Stimulated activated CD4-positive, alpha-beta T cell treated with anti-CD3 and anti-CD28 coated beads, Interleukin-4, amount 100 ng/mL, for 1 hour (primary cell): ENCODE measurements at places on chromosomes 2 and 18.

DNA sequence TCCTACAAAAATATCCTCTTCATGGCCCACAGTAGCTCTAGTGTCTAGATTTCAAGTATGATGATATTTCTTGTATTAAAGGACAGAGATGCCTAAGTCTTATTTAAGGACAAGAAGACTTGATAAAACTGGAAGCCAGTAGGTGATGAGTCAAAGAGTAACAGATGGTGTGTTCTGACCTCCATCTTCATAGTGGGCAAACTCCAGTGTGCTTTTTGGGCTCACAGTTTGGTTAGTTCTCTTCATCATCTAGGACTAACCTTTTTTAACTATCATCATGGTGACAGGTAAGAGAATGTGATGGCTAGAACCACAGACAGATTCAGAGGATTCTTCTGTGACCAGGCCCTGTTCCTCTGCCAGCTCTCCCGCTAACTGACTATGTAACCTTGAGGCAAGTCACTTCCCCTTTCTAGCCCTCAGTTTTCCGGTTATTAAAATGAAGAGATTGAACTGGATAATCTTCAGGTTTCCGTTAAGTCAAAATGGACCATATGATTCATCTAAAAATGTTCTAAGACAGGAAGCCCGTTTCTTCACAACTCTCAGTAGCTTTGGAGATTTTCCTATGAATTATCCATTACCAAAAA is 140.3 kb upstream of the RASGRP3 start:
- DNase-seq: no peak

GRCh38 chr2:2663401-2664036 is 332.4 kb upstream of the MYT1L start:
- no peak for DNase-seq

DNA sequence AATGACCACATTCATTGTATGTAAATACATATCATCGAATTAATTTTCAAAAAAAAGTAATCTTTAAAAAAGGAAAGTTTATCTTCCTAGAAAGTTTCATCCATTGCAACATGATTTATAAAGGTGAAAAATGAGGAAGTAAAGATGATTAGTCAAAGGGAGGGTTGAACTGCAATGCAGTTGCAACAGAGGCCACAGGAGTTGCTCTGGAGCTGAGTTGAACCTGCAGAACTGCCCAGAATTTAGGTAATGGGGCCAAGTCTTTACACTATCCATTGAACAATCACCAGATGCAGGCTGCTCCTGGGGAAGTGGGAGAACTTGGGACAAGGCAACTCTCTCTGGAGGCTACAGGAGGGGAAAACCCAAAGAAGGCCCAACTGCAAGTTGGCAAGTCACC is 390.7 kb downstream of the METTL4 start:
- DNase-seq: no peak

GRCh38 chr2:19111354-19111753 is 247.1 kb downstream of the OSR1 start:
- DNase-seq: no peak

- DNase-seq: peak; percentile 6
These were observed 155.1 kb upstream of the RASGRP3 start for GRCh38 chr2:33321236-33321771.

- DNase-seq: no peak
These were observed 7.5 kb upstream of the DLX2 start for GRCh38 chr2:172109988-172110811.

- DNase-seq: no peak
These were observed 163.8 kb upstream of the MEX3C start for GRCh38 chr18:51361130-51361860.

GRCh38 chr18:60873708-60874107 is 459.5 kb upstream of the CDH20 start:
- DNase-seq: no peak

DNA sequence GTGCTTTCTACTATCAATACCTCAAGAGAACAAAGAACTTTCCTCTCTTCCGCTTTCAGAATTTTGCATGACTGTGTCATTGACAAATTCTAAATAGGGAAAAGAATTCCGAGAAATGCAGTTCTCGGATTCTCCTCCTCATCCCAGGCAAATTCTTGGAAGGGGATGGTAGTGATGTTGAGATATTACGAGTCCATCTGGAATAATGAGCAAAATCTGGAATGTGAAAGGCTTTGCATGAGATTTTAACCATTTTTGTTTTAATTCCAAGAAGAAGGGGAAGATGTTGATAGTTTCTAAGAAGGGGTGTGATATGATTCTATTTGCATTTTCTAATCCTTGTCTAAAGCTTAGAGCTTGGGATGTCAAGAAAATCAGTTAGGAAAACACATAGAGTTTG is 127.1 kb upstream of the DOCK10 start:
- DNase-seq: no peak

DNA sequence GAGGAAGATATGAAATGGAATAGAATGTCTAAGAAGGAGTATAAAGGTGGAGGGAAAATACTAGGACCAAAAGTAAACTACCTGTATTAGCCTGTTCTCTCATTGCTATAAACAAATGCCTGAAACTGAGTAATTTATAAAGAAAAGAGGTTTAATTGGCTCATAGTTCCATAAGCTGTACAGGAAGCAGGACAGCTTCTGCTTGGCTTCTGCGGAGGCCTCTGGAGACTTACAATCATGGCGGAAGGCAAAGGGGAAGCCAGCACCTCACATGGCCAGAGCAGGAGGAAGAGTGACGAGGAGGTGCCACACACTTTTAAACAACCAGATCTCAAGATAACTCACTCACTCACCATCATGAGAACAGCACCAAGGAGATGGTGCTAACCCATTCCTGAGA is 32.9 kb upstream of the TMEM177 start:
- no peak for DNase-seq

DNA sequence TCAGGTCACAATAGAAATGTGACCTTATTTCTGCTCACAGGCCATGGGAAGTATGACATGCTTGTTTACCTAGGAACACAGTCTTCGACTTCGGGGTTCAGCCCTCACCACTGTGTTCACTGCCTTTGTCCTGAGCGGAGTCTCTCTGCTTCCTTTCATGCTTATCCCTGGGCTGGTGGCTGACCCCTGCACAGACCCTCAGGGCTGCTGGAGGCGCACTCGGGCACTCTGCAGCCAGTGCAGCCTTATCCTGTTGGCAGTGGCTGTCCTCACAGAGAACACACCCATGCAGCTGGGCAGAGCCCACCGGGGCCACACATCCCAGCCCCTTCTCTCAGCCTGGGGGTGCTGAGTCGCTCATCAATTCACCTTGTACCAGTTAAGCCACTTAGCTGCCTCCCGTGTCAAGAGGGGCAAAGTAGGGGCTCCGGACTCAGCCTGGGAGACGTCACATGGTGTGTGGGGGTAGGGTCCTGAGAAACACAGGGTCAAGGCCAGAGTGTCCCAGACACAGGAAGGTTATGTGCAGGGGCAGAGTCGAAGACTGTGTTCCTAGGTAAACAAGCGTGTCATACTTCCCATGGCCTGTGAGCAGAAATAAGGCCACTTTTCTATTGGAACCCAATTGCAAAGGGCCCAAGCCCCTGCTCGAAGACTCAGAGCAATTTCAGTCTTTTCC is 107.5 kb downstream of the FAM210A start:
- no peak for DNase-seq

GRCh38 chr18:9113468-9114149 is 11.1 kb downstream of the NDUFV2 start:
- DNase-seq: no peak

- DNase-seq: no peak
These were observed 241.6 kb downstream of the PIK3C3 start for GRCh38 chr18:42196651-42197050.

DNA sequence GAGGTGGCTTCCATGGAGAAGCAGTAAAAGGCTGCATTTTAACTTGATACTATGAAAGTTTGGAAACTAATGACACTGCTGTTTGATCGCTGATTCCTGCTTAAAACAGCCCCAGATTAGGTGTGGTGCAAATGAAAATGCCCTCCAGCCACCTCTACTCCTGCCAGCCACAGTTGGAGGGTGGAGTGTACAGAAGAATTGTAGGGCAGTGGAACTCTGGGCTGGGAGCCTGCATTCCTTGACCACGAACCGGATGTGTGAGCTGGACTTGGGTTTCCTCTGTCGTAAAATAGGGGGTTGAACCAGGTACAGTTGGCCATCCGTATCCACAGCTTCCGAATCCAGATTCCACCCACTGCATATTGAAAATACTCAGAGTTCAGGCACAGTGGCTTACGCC is 84.6 kb upstream of the RFX8 start:
- no peak for DNase-seq

DNA sequence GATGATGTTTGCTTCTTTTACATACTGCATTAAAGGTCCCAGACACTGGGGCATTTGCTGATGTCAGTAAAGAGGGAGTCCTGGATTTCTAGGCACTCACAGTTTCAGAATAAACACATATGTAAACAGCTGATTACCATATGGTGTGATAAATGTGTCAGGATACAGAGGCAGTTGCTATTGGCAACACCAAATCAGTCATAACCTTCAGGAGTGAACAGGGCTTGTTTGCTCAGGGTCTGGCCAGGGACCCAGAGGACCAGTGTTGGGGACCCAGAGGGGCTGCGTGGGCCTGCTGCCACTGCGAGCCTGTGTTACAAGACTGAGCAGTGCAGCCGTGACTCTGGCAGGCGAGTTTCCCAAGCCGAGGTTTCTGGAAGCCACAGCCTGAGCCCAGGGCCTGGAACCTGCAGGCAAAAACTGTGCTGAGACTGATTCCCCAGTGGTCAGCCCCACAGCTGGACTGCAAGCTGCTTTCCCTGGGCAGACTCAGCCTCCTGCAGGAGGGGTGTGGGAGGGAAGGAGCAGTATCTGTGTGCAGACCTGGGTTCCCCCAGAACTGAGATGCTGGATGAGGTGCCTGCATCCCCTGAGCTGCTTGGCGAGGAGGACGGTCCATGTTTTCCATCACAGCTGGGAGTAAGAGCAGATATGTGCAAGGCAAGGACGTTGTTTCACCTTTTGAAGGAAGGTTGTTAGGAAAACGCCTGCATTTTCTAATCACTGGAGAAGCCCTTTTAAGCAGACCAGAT is 23.6 kb downstream of the ASAP2 start:
- DNase-seq: no peak

GRCh38 chr2:72822794-72823193 is 3.0 kb downstream of the EXOC6B start:
- no peak for DNase-seq
